ENCODE measurements at places on chromosomes 2 and 18. TPM values are rescaled to one million over a fixed set of nuclear protein-coding genes. Genes with fewer than 3 reads are reported as not detected.

The FEV gene
- not detected for total RNA-seq

The ATIC gene
- 30.9 TPM for total RNA-seq

The FN1 gene
- 2,380 TPM for total RNA-seq

The RTP5 gene
- total RNA-seq = not detected

The SIX2 gene
- 1.1 TPM for total RNA-seq

The FBXO36 gene
- 1.9 TPM for total RNA-seq

The ASAP2 gene
- total RNA-seq = 43.5 TPM

The UGT1A6 gene
- not detected for total RNA-seq

The TMEM169 gene
- 0.66 TPM for total RNA-seq

The COL6A3 gene
- total RNA-seq = 2,978 TPM

The RAB6C gene
- under 0.01 TPM for total RNA-seq

The ITGB6 gene
- total RNA-seq = not detected

The GPR155 gene
- 3.5 TPM for total RNA-seq

The NTSR2 gene
- total RNA-seq = not detected

The FAM136A gene
- 35.0 TPM for total RNA-seq

The NEB gene
- 0.12 TPM for total RNA-seq

Measured in uterine smooth muscle cell (primary cell).